ENCODE measurements at places on chromosomes 2 and 18.

- no peak for DNase-seq
Observed at GRCh38 chr2:102660574-102660973, 41.2 kb downstream of the SLC9A2 start.

DNA sequence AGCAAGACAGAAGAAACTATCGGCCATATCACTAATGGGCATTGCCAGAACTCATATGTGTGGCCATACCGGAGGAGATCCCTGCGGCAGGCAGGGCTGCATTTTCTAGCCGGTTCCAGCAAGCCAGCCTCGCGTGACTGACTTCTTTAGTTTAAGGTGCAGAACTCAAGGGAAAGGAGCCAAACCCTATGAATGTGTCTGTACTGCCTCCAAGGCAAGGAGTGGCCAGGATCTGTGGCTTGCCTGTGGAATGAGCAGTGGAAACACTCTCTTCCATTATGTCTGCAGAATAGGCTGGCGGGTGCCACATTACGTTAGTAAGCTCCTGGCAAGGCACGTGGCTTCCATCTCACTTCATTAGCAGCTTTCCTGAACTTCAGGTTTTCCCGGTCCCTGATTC, 137.6 kb downstream of the ATL2 start:
- DNase-seq = no peak

DNA sequence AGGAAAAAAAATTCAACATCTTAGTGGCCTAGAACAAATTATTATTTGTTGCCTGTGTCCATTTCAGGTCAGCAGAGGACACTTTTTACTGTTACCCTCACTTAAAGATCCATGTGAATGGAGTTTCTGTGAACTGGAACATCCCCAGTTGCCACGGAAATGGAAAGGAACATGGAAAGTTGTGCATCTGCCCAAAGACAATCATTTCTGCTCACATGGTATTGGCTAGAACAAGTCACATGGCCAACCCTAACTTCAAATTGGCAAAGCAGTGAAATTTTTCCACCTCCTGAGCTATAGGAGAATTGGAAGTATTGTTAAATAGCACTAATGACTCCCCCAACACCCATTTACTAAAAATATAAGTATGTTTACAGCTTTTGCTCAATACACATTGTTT, 71.2 kb upstream of the CCBE1 start:
- DNase-seq = no peak

- DNase-seq = no peak
Observed at GRCh38 chr2:38079116-38080052, 3.4 kb upstream of the CYP1B1 start.

- no peak for DNase-seq
Observed at GRCh38 chr2:16652296-16653082, 13.1 kb downstream of the CYRIA start.

- DNase-seq = no peak
Observed at GRCh38 chr2:154532763-154533162, 165.7 kb upstream of the KCNJ3 start.

GRCh38 chr2:179129574-179130238, 79.8 kb upstream of the CCDC141 start:
- no peak for DNase-seq

GRCh38 chr2:43131890-43132682, 94.3 kb downstream of the ZFP36L2 start:
- DNase-seq = no peak

GRCh38 chr18:37266290-37266689, 299.3 kb downstream of the CELF4 start:
- no peak for DNase-seq

- DNase-seq = no peak
Observed at GRCh38 chr18:43578706-43579105, 301.4 kb upstream of the SYT4 start.

DNA sequence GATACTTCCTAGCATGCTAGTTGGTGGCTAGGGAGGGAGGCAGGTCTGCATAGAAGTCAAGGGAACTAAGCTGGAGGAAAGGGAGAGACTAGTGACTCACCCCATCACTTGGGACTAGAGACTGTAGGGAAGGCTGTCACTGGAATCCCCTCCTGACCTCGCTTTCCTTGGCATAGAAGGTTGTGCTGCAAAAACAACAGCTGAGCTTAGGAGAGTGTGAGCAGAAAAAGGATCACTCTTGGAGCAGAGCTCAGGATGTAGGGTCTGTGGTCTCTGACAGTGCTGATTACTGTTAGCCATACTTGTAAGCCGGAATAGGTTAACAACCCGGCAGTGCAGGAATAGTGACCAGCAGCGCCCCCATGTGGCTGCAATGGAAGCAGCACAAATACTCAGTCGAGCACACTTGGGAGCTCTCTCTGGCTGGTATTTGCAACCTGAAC, 66.9 kb upstream of the SMAD2 start:
- peak; percentile 27 for DNase-seq

- no peak for DNase-seq
Observed at GRCh38 chr2:156340377-156340776, 7.9 kb upstream of the NR4A2 start.

DNA sequence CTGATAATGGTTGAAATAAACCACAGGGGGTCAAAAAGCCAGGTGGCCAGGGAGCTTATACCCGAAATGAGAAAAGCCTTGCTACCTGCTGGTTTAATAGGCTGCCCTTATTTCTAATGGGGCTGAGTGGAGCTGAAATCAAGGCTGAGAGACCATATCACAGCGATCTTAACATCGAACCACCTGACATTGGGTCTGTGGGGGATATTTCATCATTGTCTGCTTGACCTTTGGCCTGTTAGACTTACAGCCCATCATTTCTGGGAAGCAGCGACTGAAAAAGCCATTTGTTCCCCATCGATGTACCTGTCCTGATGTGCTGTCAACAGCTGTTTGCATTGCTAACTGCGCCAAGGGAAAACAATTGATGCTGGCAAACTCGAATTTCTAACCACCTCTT, 199.7 kb upstream of the SLC14A2 start:
- no peak for DNase-seq

- DNase-seq = no peak
Observed at GRCh38 chr2:85112906-85113625, 20.1 kb upstream of the TCF7L1 start.

DNA sequence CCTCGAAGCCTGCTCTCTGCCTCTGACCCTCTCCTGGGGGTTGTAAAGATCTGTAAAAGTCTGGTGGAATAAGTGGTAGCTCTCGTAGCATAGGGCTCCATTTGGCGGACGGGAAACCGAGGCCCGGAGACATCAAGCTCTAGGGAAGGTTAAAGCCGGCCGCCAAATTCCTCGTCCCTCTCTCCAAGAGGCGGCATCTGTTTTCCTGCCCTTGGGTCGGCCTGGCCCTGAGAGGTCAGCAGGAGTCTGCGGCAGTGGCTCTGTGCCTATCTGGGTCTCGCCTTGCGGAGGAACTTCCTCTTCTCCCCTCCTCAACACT, 72.4 kb downstream of the TEX51 start:
- no peak for DNase-seq

GRCh38 chr2:216507220-216508160, 8.8 kb downstream of the RPL37A start:
- DNase-seq = no peak

- no peak for DNase-seq
Observed at GRCh38 chr2:975095-975494, 24.4 kb downstream of the SNTG2 start.

DNA sequence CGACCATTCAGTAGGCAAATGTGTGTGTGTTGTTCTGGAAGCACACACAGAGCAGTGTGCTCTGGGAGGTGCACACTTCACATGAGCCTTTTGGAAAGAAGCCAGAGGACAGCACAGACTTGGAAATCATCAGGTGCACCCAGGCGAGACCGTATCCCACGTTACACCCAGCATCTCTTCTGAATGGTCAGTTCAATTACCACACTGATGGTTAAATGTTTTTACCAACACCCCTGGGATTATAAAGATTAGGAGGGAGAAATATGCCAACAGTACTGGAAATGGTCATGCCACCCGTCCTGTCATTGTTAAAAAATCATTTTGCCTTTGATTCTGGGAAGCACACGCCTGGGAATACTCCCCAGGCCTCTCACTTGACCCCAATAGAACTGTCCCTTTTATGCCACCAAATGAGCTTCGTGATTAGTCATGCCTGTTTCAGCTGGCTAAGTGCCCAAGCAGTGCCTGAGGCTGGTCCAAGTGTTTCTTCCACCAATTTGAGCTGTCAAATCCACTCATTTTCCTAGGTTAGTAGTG, 183.7 kb downstream of the NRP2 start:
- DNase-seq = no peak

DNA sequence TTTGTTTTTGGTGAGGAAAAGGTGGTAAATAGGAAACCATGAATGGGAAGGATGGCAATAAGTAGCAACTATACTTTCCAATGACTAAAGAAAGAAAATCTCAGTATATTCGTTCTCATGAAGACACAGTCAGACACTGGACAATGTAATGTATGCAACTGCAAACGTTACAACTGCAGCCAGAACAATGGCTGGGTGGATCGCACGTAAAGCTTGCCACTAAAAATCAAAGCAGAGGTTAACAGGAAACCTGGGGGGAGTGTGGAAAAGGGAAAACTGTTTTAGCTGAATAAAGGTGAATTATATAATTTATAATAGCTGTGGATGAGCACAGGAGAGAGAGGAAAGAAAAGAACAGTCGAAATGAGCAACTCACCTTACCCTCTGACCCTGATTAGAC, 33.3 kb downstream of the NEMP2 start:
- no peak for DNase-seq

DNA sequence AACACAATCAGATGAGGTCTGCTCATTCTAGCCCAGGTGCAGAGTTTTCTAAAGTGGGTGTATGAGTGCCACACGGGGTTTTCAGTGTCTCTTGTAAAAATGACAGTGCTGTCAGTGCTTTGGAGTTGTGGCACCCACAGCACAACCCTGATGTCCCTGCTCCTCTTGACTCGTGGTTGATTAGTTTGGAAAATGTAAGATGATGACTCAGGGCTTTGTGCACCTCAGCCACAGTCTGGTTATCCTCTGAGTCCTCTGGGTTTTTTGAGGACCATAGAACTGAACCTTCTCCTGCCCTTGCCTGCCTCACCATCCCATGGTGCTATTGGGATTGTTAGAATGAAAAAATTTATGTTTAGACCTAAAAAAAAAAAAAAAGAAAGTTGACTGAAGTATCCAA, 105.6 kb downstream of the MYO1B start:
- no peak for DNase-seq
